ENCODE measurements at places on chromosomes 7 and 10. TPM values are rescaled to one million over a fixed set of nuclear protein-coding genes. Genes with fewer than 3 reads are reported as not detected.

The ASB13 gene
- total RNA-seq = 15.4 TPM

The TLL2 gene
- 10.8 TPM for total RNA-seq

The FAM221A gene
- total RNA-seq = 2.6 TPM

The CCL24 gene
- total RNA-seq = not detected

The CAPZA2 gene
- 416 TPM for total RNA-seq

The KCNH2 gene
- total RNA-seq = 97.3 TPM

The MAGI2 gene
- 3.1 TPM for total RNA-seq

The SHTN1 gene
- 3.7 TPM for total RNA-seq

The OPALIN gene
- not detected for total RNA-seq

The NXPH1 gene
- total RNA-seq = not detected

The C10orf71 gene
- 108 TPM for total RNA-seq

The SPOCK2 gene
- total RNA-seq = 10.4 TPM

The TMEM176B gene
- total RNA-seq = 43.1 TPM

The HMX3 gene
- total RNA-seq = not detected

The ZPBP gene
- total RNA-seq = not detected

The ZNF735 gene
- not detected for total RNA-seq

The PRPS1L1 gene
- total RNA-seq = not detected

The TMEM213 gene
- total RNA-seq = not detected

The HABP2 gene
- not detected for total RNA-seq

The MYO3A gene
- total RNA-seq = not detected

The ACTR3C gene
- total RNA-seq = 5.7 TPM

Measured in Right ventricle myocardium inferior (tissue), 1 donor.